ENCODE measurements at places on chromosomes 2 and 18.
A peak's percentile ranks its signal among the peaks of the same experiment; 100 is the strongest.

DNA sequence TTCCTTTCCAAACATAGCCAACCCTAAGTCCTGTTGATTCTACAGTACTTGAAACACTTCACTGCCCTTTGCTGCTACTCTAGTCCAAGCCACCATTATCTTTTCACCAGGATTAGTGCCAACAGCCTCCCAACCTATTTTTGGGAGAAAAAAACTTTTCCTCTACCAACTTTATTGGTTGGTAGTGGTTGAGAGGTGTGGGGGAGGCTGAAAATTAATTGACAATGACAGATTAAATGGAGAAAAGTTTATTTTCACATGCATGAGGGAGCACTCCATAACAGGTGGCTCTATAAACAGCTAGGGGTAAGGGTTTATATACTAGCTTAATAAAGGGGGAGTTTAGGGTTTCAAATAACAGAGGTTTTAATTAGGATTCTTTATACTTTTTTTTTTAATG is 37.8 kb upstream of the ITPRID2 start:
- no peak for DNase-seq

GRCh38 chr2:236548179-236548921 is 21.3 kb upstream of the ACKR3 start:
- peak; percentile 76 for DNase-seq

GRCh38 chr18:47343291-47343690 is 91.8 kb upstream of the SKOR2 start:
- DNase-seq = no peak

GRCh38 chr2:115299199-115299598 is 856.8 kb downstream of the DPP10 start:
- no peak for DNase-seq

DNA sequence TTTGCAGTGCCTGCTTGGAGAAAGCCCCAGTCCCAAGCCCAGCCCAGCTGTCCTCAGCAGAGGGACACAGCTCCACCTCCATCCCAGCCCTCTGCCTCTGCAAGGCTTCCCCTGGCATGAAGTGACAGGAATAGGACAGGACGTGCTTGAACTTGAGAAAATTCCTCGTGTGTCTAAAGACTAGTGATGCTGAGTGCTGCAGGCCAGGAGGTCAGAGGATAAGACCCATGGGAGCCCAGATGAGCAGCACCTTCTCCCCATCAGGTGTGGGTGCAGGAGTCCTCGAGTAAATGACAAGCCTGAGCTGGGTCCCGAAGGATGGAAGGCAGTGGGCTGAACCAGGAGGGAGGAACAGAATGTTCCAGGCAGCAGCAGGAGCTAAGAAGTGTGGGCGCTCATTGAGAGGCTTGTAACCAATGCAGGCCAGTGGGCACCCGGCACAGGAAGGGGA is 67.8 kb upstream of the UXS1 start:
- DNase-seq = peak; percentile 6
